ENCODE measurements at places on chromosomes 6 and 20. TPM values are rescaled to one million over a fixed set of nuclear protein-coding genes. Genes with fewer than 3 reads are reported as not detected.

OVOL2 gene
- total RNA-seq, result 0.35 TPM

KCNK16 gene
- not detected for total RNA-seq

POU5F1 gene
- total RNA-seq, result 11.8 TPM

FBXO30 gene
- 3.9 TPM for total RNA-seq

KHDRBS2 gene
- total RNA-seq, result not detected

RAET1E gene
- total RNA-seq, result 2.9 TPM

SLC35F1 gene
- total RNA-seq, result 0.02 TPM

DOK5 gene
- total RNA-seq, result not detected

LINC00237 gene
- total RNA-seq, result not detected

PREX1 gene
- total RNA-seq, result 16.9 TPM

TINAG gene
- total RNA-seq, result 0.14 TPM

CHRNA4 gene
- total RNA-seq, result 0.61 TPM

PROKR2 gene
- not detected for total RNA-seq

Data from A549 treated with dexamethasone at 1 μM for 4 hours (cell line).